NCI-H1930 (cell line): ENCODE measurements at places on chromosomes 4 and X.

DNA sequence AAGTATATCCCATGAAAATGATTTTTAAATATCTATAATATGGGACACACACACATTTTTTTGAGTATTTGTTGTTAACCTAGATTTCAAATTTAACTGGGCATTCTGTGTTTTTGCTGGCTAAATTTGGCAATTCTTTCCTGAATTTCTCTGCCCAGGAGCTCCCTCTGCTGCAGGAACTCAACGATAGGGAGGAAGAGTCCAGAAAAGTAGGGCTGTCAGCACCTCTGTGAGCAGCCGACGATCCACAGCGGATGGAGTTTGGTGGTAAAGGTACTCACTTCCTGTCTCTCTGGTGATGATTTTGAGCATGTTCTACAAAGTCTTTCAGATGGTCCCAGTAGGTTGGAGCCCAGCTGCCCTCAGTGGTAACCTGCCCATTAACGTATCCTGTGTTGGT is 23.1 kb upstream of the TMEM184C start:
- no peak for DNase-seq

DNA sequence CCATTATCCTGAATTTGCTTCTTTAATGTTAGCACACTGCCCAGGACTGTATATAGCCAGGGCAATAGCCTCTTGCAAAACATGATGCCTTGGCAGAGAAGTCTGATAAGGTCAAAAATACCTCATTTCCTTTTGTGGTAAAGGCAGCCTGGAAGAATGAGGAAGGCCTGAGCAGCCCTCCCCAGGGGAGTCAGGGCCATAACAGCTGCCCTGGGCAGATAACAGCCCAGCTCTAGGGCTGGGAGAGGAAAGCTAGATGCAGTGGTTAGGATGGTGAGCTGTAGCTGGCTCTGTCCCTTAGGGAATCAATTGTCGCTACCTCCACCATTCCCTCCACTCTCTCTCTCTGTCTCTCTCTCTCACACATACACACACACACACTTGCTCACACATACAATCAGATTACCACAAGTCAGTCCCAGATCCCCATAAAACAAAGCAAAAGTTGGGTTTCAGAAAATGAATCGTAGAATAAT is 29.2 kb downstream of the EFHC2 start:
- no peak for DNase-seq

GRCh38 chr4:90842960-90843359 is 715.8 kb downstream of the CCSER1 start:
- no peak for DNase-seq

DNA sequence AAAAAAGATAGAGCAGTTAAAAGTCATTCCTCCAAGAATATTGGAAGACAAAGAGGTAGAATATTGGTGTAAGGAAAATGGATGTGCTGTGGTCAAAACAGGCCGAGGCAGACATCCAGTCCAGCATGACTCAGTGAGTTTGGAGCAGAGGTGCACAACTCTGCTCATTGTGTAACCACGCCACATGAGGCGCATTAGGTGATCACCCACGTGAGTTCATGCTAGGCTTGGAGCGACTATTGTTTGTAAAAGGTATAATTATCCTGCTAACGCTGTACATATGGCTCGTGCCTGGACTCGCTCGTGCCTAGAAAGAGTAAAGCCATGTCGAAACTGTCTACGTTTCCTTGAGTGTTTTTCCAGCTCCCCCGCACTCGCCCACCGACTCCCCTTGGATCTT is 23.9 kb downstream of the C4orf54 start:
- no peak for DNase-seq

DNA sequence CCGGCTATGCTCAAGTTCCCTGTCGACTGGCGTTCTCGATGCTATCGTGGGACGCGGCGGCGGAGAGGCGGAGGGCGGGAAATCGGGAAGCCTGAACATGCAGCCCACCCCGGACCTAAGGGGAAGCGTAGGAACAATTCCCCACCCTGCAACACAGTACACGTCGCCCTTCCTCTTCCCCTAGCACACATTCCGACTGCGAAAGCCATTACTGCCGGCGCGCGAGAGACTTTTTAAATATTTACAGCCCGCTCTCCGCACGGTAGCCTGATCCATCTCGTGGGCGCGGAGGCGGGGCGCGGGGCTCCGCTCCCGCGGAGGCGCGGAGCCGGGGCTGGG is 48.1 kb upstream of the BCOR start:
- DNase-seq: no peak

DNA sequence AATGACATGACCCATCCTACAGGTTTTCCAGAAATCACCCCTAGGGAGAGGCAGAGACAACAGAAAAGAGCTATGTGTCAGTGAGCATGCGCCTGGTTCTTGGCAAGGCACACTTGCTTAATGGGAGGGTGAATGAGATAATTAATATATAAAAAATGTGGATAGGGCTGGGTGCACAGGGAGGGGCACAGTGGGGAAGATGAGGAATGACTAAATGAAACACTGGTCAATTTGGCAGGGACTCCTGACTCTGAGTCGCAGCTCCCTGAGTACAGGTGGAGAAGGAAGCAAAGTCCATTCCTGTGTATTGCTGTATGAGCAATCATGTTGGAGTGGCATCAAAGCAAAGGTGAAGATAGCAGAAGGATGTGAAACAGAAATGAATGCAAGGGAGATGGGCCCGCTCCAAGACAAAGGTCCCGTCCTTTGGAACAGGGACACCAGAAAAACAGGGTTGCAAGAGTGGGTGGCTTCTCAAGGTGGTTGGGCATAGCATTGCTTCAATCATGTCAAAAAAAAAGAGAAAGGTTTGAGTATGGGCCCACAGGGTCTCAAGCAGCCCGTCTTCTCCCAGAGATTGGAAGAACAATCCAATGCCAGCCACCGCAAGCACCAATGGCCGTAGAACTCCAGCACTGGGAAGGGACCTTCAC is 278.4 kb upstream of the AGTR2 start:
- DNase-seq: no peak

DNA sequence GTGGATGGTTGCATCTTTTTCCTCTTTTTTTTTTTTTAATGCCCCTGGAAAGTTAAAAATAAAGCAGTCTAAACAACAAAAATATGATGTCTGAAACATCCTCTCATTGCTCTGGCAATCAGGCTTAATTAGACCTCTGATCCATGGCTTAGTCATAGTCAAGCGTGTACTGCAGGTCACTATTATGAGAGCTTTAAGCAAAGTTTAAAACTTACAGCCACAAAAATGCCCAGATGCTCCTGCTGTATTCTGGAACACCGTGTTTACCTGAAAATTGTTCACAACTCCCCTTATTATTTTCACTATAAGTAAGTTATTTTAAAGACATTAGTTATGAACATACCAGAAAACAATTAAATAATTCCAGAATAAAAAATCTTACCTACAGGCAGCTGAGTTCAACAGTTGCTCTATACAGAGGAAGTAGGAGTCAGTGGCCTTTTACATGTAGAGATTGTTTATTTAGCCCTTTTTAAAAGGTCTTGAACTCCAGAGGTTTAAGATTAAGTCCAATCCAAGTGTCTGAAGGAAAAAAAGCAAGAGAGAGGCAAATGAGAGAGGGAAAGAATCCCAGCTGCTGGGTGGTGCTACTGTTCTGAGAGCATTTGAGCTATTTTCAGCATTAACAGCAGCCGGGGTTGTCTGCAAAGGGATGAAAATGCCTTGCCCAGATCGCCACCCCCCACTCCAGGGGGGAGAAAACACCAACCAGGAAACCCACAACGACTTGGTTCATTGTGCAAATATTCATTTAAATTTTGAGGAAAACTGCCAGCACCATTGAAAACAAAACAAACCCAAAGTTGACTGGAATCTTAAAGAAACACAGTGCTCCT is 36.9 kb downstream of the SORBS2 start:
- no peak for DNase-seq

GRCh38 chr4:179292468-179292867 is 1850.2 kb upstream of the AGA start:
- DNase-seq: no peak

DNA sequence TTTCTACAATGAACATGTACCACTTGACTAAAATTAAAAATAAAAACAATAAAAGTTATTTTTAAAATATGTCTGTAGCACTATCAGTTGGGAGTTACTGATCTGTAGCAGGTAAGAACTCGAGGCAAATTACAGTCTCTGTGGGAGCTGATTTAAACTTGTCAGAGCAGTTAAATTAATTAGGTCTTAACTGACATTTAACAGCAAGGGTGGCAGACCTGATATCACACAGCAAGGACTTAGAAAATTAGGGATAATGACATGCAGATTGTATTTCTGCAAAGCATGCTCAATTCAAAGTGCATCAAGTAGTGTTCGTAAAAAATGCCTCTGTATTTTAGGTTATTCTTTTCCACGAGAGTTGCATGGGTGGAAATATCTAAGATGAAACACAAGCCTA is 208.9 kb downstream of the SPATA18 start:
- no peak for DNase-seq

DNA sequence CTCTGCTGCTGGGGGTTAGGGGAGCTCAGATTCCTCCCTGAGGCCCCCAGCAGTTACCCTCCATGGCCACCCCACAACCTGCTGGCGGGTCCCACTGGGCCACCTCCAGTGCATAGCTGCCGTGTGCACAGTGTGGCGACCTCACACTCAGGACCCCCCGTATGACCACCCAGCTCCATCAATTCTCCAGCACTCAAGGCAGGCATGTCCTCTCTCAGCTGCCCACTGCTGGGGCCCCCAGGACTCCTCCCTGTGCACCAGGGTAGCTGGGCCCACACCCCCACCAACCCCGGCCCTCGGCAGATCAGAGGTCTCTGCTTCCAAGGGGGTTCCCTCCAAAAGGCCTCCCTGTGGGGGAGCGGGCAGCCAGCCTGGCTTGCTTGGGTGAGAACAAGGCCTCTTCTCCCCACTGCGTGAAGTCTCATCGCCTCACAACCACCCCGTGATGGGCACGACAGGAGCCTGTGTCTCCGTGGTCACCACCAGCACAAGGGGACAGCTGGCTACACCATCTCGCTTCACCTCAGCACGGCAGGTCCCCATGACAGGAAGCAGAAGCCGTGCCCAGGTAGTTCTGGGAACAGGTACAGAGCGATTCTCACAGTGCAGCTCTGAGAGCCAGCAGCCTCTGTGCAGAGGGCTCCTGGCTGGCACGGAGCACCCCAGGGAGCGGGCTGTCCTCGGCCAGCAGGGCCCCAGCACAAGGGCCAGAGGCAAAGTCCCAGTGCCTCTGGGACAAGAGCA is 4.6 kb upstream of the HAUS3 start:
- no peak for DNase-seq

DNA sequence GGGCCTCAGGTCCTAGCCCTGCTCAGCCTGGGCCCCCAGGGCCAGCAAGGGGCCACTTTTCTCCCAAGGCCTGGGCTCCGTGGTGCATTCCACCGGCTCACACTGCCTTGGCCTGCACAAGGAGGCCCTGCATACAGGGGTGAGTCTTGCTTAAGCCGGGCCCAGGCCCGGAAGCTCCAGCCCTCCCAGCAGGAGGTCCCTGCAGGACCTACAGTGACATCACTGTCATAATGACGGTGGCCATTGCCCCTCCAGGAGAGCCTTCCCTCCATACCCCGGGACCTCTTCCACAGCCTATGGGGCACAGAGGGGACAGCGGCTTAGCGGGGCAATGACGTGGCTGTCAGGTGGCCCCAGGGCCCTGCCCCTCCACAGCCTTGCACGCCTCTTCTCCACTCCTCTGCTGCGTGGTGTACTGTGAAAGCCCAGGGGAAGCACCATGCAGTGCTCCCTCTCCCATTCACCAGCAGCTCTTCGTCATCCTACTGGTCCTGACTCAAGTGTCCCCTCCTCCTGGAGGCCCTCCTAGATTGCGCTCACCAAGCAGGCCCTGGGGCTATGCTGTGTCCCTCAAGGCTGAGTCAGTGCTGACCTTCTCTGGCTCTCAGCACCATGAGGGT is 32.3 kb upstream of the AFAP1 start:
- no peak for DNase-seq

DNA sequence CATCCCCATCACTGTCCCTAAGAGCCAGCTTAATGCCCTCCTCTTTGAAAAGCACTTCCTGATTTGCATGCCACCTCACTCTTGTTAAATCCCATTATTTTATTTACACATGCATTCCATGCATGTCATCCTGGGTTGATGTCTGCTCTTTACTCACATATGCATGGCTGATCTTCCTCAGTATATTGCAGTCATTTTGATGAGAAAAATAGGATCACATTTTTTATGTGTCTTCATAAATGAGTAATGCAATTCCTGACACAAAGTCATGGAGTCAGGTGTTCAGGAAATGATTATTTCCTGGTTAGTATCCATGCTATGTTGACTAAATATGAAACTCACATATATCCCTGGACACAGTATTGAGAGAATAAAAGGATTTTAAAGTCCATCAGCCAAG is 204.7 kb downstream of the SLIT2 start:
- no peak for DNase-seq

- DNase-seq: no peak
Measured at GRCh38 chr4:87032884-87033533, 98.2 kb downstream of the AFF1 start.

DNA sequence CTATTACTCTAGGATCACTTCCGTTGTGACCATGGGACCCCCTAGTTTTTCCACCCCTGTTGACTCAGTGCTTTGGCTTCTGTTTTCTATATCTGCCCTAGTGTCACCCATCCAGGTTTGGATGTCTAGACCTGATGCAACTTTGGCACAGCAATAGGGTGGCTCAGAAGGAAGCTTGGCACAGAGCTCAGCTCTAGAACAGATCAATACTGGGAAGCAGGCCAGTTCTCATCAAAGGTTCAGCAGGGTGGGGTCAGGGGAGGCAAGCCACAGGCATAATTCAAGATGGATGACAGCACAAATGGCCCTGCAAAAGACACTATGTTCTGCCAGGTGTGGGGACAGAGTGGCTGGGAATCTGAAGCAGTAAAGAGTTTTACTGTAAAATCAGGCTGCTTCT is 74.2 kb upstream of the EGFL6 start:
- DNase-seq: no peak

DNA sequence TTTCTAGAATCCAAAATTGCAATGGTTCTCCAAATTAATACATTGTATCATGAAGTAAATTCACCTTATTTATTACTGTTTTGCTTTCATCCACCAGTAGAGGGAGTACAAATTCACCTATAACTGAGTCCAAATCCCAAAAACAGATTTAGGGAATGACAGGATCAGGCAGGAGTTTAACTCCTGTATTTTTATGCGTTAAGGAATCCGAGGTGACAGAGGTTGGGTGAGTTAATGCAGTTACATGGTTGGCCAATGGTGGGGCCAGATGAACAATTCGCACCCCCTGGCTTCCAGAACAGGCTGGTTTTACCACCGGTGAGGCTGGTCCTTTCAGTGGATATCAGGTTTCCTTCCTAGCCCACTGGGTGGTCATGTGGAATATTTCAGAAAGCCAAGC is 82.4 kb downstream of the MTNR1A start:
- no peak for DNase-seq

GRCh38 chrX:56813318-56813837 is 84.3 kb downstream of the NBDY start:
- DNase-seq: no peak

DNA sequence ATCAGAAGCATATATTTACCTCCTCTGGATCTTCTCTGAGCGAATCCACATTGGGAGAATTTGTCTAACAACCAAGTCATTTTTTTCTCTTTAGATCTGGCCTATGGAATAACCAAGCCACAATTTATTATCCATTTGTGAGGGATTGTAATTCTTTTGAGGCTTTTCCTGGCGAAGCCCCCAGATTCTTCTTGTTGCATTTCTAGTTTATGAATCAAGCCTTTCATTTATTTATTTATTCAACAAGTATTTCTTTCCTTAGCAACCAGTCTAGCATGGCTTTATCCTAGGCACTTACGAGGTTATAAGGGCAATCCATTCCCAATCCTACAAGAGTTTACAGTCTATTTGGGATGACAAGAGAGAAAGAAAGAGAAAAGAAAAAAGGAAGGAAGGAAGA is 18.4 kb upstream of the FNIP2 start:
- no peak for DNase-seq

GRCh38 chrX:155505296-155505695 is 46.9 kb upstream of the F8A3 start:
- no peak for DNase-seq

GRCh38 chr4:55409468-55410171 is 13.9 kb downstream of the TMEM165 start:
- DNase-seq: no peak
